Glutamatergic neuron (in vitro differentiated cells): ENCODE measurements at places on chromosomes 13 and 19.

GRCh38 chr19:45526143-45526542 is 18.9 kb downstream of the VASP start:
- no peak overlapping the region for H3K27ac ChIP-seq
- H3K36me3 ChIP-seq = peaks cover 5% of the 10 kb centered on the region
- H3K27me3 ChIP-seq = no peaks in the 10 kb centered on the region

- DNase-seq = no peak
- no peaks in the 10 kb centered on the region for H3K36me3 ChIP-seq
- H3K27me3 ChIP-seq = peaks cover 7% of the 10 kb centered on the region
- peaks cover 9% of the 10 kb centered on the region for H3K4me1 ChIP-seq
- peak overlapping the region; percentile 89 for H3K4me3 ChIP-seq
- H3K27ac ChIP-seq = no peak overlapping the region
These were observed 1.7 kb downstream of the MPV17L2 start for GRCh38 chr19:18194554-18195238.

DNA sequence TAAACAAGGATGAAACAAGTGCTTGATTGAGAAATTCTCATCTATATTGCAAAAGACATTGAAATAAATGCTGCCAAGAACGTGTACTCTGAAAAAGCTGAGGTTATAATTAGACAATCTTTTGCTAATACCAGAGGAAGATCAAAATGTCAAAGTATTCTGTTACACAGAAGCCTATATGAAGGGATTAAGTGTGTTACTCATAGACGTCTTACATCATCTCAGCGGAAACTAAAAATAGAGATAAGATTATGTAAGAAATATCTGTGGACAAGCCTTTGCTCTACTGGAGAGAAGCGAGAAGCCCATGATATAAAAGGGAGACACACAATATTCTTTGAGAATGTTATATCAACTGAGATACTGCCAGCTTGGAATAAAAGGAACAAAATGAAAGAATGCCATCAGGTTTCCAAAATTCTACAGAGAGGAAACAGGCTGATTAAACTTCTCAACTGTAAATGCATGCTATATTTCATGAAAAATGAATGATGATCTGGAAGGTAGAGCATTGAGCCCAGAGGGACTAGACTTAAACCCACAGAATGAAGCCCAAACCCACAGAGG is 699.0 kb downstream of the GPC5 start:
- H3K27me3 ChIP-seq = no peaks in the 10 kb centered on the region
- H3K4me3 ChIP-seq = no peak overlapping the region
- no peaks in the 10 kb centered on the region for H3K4me1 ChIP-seq
- H3K36me3 ChIP-seq = no peaks in the 10 kb centered on the region

GRCh38 chr13:73335210-73335609 is 276.4 kb downstream of the KLF5 start:
- no peak for DNase-seq
- H3K27ac ChIP-seq = no peak overlapping the region
- H3K36me3 ChIP-seq = no peaks in the 10 kb centered on the region
- no peaks in the 10 kb centered on the region for H3K27me3 ChIP-seq

GRCh38 chr13:29800687-29801086 is 49.7 kb downstream of the UBL3 start:
- no peaks in the 10 kb centered on the region for H3K36me3 ChIP-seq
- peak overlapping the region; percentile 84 for H3K27ac ChIP-seq
- no peak overlapping the region for H3K4me3 ChIP-seq
- H3K4me1 ChIP-seq = peaks cover 14% of the 10 kb centered on the region

- peaks cover 4% of the 10 kb centered on the region for H3K27me3 ChIP-seq
- no peaks in the 10 kb centered on the region for H3K36me3 ChIP-seq
- H3K4me1 ChIP-seq = no peaks in the 10 kb centered on the region
- H3K27ac ChIP-seq = no peak overlapping the region
These were observed 21.4 kb downstream of the MAP4K1 start for GRCh38 chr19:38596057-38596981.

GRCh38 chr19:39406656-39407409 is at the start of gene ZFP36:
ZFP36 (plus strand) TSS chr19:39406847; CDS start chr19:39406905, 58 bp downstream.
- H3K36me3 ChIP-seq = no peaks in the 10 kb centered on the region
- H3K27ac ChIP-seq = peak within 1 kb of the TSS; percentile 60
- peak within 1 kb of the TSS; percentile 91 for H3K4me3 ChIP-seq

DNA sequence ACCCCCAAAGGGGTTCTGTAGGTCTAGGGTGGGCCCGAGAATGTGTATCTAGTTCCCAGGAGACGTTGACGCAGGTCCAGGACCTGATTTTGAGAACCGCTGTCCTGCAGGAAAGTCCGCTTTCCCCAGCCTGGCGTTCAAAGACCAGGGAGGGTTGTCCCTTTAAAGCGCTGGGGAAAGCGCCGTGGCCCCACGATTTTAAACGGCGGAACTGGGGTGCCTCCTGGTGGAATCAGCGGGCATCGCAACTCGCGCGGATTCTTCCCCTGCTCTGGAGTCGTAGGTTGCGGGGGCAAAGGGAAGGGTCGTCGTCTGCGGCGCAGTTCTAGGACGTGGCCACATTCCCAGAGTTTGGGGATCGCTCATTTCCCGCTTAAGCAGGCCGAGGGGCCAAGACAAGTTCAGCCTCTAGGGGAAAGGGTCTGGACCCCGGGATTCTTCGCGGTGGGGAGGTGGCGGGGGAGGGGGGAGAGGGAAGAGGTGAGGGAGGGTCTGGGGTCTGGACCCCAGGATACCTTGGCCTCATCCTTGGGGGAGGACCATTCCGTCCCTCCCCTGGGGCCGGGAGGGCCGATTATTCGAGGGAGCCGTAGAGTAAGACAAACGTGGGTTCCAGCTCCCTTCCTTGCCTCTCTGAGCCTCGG is 7.7 kb downstream of the PNMA8B start:
- H3K27me3 ChIP-seq = peaks cover 24% of the 10 kb centered on the region
- H3K4me3 ChIP-seq = peak overlapping the region; percentile 57
- DNase-seq = peak; percentile 88
- H3K4me1 ChIP-seq = peaks cover 6% of the 10 kb centered on the region

DNA sequence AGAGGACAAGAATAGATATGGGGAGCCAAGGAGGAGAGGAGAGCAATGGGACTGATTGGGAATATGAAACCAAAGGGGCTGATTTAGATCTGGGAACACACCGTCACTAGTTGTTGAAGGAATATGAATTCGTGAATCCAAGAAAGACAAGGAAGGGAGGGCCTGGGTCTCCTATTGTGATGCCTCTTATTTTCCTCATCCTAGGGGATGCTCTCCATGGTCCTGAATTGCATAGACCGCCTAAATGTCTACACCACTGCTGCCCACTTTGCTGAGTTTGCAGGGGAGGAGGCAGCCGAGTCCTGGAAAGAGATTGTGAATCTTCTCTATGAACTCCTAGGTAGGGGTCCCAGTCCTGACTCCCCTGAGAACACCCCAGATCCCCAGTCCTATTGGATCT is 21.5 kb downstream of the RYR1 start:
- H3K27ac ChIP-seq = no peak overlapping the region
- no peak for DNase-seq
- H3K4me1 ChIP-seq = no peaks in the 10 kb centered on the region
- H3K27me3 ChIP-seq = peaks cover 1% of the 10 kb centered on the region

DNA sequence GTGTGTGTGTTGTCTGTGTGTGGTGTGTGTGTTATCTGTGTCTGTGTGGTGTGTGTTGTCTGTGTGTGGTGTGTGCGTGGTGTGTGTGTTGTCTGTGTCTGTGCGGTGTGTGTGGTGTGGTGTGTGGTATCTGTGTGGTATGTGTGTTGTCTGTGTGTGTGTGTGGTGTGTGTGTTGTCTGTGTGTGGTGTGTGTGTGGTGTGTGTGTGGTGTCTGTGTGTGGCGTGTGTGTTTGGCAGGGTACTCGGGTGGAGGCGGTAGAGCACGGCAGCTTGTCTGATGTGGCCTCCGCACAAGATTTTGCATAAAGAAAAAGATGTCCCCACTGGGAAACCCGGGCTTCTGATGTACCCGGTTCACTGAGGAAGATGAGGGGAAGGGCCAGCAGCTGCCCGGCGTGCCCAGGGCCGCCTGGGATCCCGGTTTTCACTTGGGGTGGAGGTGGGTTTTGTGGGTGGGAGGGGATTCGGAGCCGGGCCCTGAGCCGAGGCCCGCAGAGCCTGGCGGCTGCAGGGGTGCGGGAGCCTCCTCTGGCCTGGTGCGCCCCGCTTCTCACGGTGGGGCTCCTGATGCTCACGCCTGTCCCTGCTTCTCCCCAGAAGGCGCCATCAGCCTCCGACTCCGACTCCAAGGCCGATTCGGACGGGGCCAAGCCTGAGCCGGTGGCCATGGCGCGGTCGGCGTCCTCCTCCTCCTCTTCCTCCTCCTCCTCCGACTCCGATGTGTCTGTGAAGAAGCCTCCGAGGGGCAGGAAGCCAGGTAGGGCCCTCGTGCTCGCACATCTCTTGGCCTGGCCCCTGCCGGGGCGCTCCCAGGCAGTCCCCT is 21.2 kb downstream of the HDGFL2 start:
- H3K27ac ChIP-seq = no peak overlapping the region
- no peak for DNase-seq
- peaks cover 5% of the 10 kb centered on the region for H3K36me3 ChIP-seq

DNA sequence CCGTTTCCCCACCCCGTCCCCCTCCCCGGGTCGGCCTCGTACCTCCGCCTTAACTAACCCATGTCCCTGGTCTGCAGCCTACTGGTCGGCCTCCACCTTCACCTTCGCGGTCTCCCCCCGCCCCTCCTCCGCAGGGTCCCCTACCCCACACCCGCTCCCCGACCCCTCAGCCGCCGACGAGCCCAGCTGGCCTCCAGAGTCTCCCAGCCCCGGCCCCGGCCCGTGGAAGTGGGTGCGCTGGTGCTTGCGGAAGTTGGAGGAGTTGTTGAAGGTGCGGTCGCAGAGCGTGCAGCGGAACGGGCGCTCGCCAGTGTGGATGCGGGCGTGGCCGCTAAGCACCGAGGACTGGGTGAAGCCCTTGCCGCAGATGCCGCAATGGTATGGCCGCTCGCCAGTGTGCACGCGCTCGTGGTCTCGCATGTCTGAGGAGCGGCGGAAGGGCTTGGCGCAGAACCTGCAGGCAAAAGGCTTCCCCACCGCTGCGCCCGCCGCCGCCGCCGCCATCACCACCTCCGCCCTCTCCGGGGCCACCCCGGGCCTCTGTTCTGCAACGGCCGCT is 2.6 kb downstream of the ZNF784 start:
- H3K27me3 ChIP-seq = peaks cover 10% of the 10 kb centered on the region
- no peak overlapping the region for H3K27ac ChIP-seq
- H3K4me1 ChIP-seq = no peaks in the 10 kb centered on the region

- no peaks in the 10 kb centered on the region for H3K36me3 ChIP-seq
- no peaks in the 10 kb centered on the region for H3K27me3 ChIP-seq
- H3K27ac ChIP-seq = no peak overlapping the region
- DNase-seq = no peak
These were observed 423.0 kb downstream of the DCT start for GRCh38 chr13:94056362-94056990.

GRCh38 chr13:43933378-43933777 is 53.7 kb downstream of the LACC1 start:
- H3K4me3 ChIP-seq = no peak overlapping the region
- H3K27me3 ChIP-seq = no peaks in the 10 kb centered on the region
- H3K36me3 ChIP-seq = no peaks in the 10 kb centered on the region
- no peaks in the 10 kb centered on the region for H3K4me1 ChIP-seq

GRCh38 chr19:33063356-33063752 is 1.3 kb downstream of the RHPN2 start:
- no peak overlapping the region for H3K4me3 ChIP-seq
- no peaks in the 10 kb centered on the region for H3K36me3 ChIP-seq
- peaks cover 8% of the 10 kb centered on the region for H3K27me3 ChIP-seq

GRCh38 chr13:26989957-26990713 is 181.5 kb downstream of the USP12 start:
- no peak for DNase-seq
- H3K4me1 ChIP-seq = no peaks in the 10 kb centered on the region
- H3K36me3 ChIP-seq = no peaks in the 10 kb centered on the region
- peaks cover 4% of the 10 kb centered on the region for H3K27me3 ChIP-seq

- H3K27me3 ChIP-seq = peaks cover 12% of the 10 kb centered on the region
- peaks cover 6% of the 10 kb centered on the region for H3K4me1 ChIP-seq
- H3K4me3 ChIP-seq = peak within 1 kb of the TSS; percentile 99
- peaks cover 44% of the 10 kb centered on the region for H3K36me3 ChIP-seq
These were observed at the start of gene ZIK1 for GRCh38 chr19:57583521-57584416. ZIK1 (plus strand) TSS chr19:57584145; CDS start chr19:57584357, 212 bp downstream.
